RPMI7951 (cell line): ENCODE measurements at places on chromosomes 7 and 10. TPM values are rescaled to one million over a fixed set of nuclear protein-coding genes. Genes with fewer than 3 reads are reported as not detected.

GRCh38 chr7:132407764-132408163, 168.5 kb downstream of the PLXNA4 start:
- DNase-seq, result no peak

DNA sequence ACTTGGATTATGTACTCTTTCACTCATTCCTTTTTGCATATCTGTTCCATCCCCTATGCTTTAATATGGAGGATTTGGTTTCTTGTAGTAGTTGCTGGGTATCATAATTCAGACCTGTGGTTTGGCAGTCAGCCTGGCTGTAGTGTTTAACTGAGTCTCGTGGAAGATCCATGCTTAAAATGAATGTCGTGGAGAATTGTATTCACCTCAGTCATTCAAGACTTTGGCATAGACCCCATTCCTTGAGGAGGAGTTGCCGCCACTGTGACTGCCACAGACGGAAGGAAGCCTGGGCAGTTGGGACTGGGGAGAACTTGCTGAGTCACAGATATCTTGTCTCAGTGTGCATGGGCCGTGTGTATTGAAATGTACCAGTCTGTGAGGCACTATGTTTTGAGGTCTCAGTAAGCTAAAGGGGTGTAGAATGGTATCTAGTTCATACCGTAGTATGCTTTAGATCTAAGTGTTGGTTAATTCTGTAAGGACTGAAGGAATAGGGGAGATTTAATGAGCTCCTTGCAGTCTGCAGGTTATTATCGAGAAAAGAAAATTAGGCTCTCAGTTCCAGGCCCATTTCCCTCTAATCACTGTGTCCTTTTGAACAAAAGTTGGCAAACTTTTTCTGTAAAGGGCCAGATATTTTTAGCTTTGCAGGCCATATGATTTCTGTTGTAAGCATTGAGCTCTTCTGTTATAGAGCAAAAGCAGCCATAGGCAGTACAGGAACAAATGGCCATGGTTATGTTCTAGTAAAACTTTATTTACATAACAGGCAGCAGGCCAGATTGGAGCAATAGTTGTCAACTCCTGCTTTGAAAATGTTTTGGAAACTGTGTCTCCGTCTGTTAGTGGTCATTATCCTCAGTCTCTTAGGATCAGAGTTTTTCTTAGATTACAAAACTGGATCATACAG, 76.8 kb downstream of the TPST1 start:
- DNase-seq, result peak; percentile 99

Gene ATG9B
- total RNA-seq, result 0.24 TPM in 1 of 2 replicates, not detected in the other

- no peak for DNase-seq
Measured at GRCh38 chr10:48884179-48885045, 55.2 kb downstream of the LRRC18 start.

Gene ZNF316
- 2.9 and 6.3 TPM in 2 replicates for total RNA-seq

Gene BMPER
- total RNA-seq, result 3.0 and 7.2 TPM in 2 replicates

- no peak for DNase-seq
Measured at GRCh38 chr7:35257251-35258124, 3.6 kb upstream of the TBX20 start.
